K562 (cell line): ENCODE measurements at places on chromosomes 11 and 22.

DNA sequence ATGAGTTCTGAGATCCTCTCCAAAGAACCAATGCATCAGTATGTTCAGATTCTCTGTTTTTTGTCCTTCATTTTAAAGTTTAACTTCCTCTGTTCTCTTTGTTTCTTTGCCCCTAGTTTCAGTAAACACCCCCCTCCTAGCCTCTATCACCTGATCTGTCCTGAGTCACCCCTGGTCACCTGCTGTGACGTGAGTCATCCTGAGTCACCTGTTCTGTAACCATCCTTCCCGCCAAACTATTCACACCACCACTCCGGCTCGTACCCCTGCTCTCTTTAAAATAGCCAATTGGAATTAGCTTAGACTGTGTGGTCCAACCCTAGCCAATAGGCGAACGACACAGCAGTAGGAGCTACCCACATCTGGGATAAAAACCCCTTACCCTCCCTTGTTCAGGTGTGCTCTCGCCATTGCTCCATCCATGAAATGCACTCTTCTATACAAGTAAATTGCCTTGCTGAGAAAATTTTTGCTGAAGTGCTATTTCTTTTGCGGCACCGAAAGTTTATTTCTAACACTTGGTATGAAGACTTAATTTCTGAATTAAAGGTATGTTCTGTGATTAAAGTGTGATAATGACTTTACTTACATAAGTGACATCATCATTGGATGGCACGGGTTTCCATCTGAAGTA lies 318.4 kb downstream of the AASDHPPT start:
- no peak for DNase-seq

DNA sequence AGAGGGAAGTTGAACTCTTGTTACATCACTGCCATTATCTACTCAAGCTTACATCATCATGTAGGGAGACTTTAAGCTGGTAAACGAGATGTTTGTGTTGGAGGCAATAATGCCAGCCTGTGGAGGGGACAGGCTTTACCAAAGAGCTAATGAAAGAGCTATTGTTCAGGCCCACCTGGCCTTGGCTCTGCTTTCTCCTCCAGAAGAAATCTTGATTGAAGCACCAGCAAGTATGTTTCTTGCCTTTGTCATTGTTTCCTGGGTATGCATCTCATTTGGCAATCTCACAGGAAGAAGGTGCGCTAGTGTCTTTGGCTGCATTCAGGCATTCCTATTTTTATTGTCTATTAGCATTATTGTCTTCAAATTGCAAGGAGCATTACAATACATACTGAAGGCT lies 16.7 kb upstream of the CARD18 start:
- DNase-seq, result no peak

DNA sequence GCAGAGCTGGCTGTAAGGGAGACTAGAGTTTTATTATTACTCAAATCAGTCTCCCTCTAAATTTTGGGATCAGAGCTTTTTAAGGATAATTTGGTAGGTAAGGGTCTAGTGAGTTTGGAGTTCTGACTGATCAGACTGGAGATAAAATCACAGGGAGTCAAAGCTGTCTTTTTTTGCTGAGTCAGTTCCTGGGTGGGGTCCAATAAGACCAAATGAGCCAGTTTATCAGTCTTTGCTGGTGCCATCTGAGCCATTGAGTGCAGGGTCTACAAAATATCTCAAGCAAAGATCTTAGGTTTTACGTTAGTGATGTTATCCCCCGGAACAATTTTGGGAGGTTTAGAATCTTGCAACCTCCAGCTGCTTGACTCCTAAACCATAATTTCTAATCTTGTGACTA lies 935.1 kb upstream of the RAG2 start:
- no peak for DNase-seq

DNA sequence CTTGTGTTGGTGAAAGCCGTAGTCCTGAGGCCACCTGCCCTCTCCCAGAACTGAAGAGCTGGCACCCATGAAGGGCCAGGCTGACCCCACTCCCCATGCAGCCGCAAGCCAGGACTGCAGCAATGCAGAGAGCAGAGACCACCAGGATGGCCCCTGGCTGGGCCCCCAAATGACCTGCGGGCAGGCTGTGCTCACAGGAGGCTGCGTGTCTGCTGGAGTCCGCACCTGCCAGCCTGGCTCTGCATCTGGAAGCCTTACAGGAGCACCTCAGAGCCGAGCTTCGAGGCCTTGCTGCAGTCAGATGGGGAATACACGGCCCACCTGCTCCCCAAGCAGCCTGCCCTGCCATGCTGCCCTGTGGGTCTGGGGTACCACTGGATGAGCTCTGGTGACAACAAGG lies 1336.8 kb downstream of the TBC1D22A start:
- DNase-seq, result no peak

DNA sequence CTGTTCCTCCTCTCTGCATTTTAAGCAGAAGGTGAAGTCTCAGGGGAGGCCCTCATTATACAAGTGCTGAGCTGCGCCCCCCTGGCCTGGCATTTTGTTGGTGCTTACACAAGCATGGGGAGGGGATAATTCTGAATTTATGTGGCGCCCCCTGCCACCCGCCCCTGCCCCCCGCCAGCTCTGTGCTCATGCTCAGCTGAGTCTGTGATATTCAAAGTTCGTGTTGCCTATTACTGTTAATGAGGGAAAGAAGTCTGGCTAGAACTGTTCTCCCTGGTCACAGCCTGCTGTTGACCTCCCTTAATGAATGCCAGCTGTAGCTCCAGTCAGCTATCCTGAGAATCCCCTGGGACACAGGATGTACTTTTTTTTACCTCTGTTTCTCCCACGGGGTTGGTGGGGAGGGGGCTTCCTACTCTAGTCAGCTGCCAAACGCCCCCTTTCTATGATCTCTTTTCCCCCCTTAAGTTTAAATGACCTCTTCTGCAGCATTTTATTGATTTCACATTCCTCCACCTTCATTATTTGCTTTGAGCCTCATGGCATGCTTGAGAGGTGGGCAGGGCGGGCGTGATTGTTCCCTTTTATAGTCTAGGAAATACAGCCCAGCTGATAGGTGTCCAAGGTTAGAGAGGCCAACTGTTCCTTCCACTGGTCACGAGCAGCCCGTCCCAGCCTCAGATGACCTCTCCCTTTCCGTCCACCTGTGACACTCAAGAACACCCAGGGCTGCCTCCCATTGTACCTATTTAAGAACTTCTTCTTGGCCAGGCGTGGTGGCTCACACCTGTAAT lies 12.2 kb downstream of the USP2 start:
- no peak for DNase-seq

DNA sequence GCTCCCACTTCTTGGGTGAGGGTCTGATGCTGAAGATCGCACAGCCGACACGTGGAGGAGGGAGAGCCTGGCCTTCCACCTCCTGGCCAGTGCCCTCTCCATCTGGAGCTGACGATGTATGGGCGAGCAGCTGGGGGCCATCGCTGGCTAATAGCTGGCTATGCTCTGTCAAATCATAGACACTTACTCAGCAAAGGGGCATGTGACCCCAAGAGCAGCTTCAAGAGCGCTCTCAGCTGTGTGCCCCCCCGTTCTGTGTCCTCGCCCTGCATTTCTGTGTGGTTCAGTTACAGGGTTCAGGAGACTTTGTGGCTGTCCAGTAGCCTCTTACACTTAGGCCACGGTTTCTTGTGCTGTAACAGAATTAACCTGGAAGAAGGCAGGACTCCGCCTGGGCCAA lies 26.4 kb downstream of the FBLN1 start:
- no peak for DNase-seq

- no peak for DNase-seq
Observed at GRCh38 chr11:8066036-8066910, 14.7 kb upstream of the TUB start.

DNA sequence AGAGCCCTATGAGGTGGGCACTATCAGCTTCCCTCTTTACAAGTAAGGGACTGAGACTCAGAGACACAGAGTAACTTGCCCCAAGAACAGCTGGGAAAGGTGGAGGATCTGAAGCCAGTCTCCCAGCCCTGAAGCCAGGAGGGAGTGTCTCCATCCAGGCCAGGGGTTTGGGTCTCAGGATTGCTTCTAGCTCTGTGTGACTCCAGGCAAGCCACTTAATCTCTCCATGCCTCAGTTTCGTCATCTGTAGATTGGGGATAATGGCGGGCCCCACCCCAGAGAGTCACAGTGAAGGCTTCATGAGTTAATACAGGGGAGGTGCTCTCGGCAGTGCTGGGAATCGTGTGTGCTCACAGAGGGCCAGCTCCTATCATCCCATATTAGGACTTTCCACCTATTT lies 10.5 kb downstream of the MAP4K2 start:
- DNase-seq, result no peak

DNA sequence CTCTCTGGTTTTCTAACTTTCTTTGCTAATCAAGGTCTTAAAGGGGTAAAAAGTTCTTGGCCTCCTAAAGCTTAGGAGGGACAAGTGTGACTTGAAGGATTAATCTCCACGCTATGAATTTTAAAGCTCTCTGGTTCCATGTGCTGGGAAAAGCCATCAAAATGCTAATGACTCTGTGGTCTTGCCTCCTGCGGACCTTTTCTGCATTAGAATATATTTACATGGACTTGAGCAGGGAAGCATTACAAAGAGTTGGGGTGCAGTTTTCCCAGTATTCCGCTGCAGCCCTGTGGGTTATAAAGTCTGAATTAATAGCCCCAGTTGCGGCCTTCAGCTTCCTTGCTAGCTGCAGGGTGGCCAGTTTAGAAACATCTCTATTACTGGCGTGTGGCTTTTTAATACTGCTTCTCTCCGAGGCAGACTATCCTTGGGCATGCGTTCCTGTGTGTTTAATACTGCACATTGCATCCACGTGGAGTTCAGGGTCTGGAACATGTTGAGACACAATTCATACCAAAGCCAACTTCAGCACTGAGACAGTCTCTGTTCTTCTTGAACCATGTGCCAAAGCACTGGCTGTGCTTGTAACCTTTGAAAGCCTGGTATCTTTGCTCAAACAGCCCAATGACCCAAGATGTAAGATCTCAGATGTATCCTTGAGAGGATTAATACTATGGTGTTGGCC lies 27.3 kb downstream of the TSPAN18 start:
- no peak for DNase-seq

- no peak for DNase-seq
Observed at GRCh38 chr22:39638958-39639357, 68.4 kb downstream of the CACNA1I start.

DNA sequence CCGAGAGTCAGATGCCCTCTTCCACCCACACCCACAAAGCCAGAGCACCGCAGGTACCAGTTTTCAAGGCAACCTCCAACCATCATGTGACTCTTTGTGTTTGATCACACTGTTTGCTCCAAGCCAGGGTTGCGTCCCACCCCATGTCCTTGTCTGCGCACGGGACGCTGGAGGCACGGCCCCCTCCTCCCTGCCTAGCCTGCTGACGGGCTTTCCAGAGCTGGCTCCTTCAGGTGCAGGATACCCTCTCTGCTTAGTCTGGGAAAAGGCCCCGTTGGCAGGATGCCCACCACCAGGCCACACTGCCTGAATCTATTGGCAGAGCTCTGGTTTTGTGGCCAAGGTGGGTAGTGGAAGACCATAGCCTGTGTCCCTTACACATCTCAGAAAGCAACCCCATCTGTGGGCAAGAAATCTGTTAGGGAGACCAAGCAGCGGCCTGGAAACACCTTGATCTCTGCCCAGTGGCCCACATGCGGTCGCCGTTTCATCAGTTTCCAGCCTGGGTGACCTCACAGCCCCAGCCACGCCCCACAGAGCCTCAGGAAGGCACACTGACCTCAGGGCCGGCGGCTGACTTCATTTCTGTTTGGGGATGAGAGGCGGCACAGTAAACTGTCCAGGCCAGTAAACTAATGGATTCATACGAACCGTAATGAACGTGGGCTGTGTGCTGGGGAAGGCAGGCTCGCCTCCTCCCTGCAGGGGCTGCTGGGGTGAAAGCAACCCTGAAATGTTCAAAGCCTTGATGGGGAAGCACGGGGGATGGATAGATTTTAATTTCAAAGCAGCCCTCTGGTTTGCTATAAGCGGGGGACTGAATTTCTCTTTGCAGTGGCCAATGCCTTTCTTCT lies 25.8 kb downstream of the CDPF1 start:
- DNase-seq, result peak; percentile 16

DNA sequence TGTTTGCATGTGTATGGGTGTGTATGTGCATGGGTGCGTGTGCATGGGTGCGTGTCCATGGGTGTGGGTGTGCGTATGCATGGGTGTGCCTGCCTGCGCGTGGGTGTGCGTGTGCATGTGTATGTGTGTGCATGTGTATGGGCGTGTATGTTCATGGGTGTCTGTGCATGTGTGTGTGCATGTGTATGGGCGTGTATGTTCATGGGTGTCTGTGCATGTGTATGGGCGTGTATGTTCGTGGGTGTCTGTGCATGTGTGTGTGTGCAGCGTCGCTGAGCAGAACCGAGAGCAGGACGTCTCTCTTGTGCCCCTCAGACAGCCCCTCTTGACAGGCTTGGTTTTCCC lies 13.9 kb downstream of the IL17REL start:
- DNase-seq, result no peak
